ENCODE measurements at places on chromosomes 3 and 15.

DNA sequence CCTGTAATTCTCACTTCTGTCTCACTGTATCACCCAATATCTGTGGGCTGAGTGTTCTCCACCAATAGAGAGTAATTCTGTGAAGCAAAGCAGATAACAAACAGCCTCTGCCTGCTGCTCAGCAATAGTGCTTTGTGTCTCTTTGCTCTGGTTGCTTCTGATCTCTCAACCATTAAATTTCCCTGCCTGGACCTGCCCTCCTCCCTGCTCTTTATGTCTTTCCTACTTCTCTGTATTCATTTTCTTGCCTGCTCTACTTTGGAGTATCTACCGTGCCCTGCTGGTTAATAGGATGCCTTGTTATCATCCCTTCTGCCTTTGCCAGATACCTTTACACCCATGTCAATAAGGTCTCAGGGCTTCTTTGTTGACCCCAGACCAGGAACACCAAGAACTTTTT is 102.9 kb upstream of the CGNL1 start:
- no peak for DNase-seq

DNA sequence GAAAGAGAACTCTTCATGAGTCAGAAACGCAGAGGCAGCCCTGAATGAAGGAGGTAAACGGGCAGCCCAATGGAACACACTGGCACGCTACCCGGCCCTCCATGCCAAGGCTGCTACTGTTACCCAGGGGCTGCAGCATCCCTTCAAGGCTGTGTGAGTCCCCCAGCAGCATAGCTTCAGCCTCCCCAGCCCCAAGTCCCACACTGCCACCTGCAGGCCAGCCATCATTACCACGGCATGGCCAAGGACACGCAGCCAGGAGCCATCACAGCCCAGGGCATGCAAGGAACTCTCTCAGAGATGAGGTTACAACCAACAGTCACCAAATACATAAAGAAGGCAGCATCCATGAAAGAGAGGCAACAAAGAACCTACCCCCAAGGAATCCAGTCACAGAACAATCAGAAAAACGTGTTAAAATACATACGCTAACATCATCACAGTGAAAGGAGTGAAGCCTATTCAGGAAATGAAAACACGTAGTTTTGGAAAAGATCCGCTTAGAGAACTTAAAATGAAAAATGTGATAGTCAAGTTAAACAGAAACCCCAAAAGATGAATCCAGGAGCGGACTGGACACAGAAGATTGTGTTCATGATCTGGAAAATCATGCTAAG is 22.4 kb downstream of the PLA2G4F start:
- peak; percentile 21 for DNase-seq

DNA sequence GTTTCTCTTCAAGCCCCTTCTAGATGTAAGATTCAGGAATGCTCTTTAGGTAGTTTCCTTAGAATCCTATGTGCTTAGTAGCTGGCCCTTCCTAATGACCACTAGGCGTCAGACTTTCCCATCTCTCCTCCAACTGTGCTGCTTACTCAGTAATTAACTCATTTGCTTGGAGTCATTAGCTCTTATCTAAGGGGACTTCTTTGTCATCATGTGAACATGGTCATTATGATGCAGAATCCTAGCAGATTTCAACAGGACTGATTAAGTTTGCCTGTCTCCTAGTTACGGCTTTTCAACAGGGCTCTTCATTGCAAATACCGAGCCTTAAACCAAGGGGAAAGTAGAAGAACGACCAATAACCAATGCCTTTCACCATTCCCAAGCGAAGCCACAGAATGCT is 46.4 kb downstream of the GJD2 start:
- no peak for DNase-seq

- no peak for DNase-seq
Observed at GRCh38 chr3:145578471-145578870, 582.5 kb downstream of the PLOD2 start.

- DNase-seq = no peak
Observed at GRCh38 chr3:132542577-132542976, 54.5 kb upstream of the ACKR4 start.

GRCh38 chr3:191770541-191770940 is 309.6 kb downstream of the PYDC2 start:
- DNase-seq = no peak

DNA sequence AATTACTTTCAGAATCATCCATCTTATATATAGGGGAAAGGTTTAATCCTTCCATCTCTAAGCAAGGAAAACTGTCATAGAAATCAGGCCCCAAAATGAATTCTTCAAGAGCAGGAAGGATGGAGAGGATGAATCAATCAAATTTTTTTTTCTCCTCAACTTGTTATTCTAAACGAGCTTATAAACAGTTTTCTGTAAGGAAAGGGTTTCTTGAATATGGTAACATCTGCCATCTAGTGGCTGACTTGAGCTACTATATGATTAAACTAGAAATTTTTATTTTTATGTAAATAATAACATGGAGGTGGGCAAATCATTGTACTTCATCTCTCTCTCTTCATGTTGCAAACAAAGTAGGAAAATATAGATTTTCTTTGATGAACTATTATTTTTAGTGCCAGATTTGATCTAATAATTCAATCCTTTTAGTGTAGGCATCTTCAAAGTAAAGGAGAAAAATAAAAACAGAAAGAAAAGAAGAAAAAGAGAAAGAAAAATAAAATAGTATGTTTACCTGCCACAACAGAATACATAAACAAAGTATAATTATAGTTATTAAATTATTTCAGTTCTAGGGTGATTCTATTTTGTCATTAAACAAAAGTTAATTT is 146.6 kb downstream of the SERPINI1 start:
- DNase-seq = no peak

GRCh38 chr15:68360721-68361120 is 71.2 kb downstream of the ITGA11 start:
- DNase-seq = no peak
